CD4-positive, alpha-beta T cell treated with Interferon alpha-2 for 1 hour (primary cell): ENCODE measurements at places on chromosomes 2 and 18.

DNA sequence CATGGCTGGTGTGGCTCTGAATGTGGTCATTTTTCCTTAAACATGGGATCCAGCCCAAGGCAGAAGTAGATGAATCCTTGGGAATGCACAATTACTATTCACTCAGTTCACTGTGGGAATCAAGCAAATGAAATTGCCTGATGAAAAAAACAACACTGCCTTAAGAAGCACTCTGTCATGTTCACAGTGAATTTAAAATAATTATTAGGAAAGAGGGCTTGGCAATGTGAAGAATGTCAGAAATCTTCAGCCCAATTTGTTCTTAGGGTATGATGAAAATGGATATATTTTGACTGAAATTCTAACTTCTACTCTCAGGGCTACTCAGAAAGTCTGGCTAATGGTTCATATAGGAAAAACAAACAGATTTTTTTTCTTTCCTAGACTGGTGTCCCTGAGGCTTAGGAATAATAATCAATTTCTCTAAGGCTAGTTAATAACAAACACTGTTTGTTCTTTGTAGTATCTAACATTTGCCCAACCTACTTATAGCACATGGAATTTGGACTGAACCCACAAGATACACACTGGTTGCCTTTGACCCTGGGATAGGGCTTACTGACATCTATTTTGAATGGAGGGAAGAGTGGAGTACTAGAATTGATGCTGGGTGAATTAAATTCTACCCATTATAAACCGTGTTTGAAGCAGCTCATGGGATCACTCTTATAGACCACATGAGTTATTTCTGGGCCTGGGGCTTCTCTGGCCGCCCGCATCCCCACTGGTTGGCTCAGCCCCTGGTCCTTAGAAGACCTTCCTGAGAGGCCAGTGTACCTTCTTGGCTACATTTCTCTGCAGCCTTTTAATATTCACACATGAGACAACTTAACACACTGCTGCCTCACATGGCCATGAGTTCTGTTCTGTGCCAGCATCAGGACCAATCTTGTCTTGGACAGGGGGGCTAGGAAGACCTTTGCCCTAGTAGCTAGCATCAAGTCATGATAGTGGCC is 8.3 kb upstream of the MRPL33 start:
- DNase-seq: no peak

- DNase-seq: no peak
Measured at GRCh38 chr2:27925766-27926472, 35.4 kb downstream of the BABAM2 start.

- no peak for DNase-seq
Measured at GRCh38 chr2:5493256-5493655, 198.9 kb upstream of the SOX11 start.

- DNase-seq: no peak
Measured at GRCh38 chr2:184765112-184765895, 167.0 kb downstream of the ZNF804A start.

- no peak for DNase-seq
Measured at GRCh38 chr2:14182227-14182946, 450.1 kb upstream of the LRATD1 start.

GRCh38 chr2:164920430-164920829 is 34.9 kb downstream of the SLC38A11 start:
- DNase-seq: no peak

- DNase-seq: no peak
Measured at GRCh38 chr2:219707496-219708285, 80.3 kb downstream of the SLC4A3 start.

GRCh38 chr2:7119132-7119835 is 202.1 kb downstream of the RNF144A start:
- DNase-seq: peak; percentile 6

- no peak for DNase-seq
Measured at GRCh38 chr18:21183670-21184069, 58.4 kb upstream of the GREB1L start.

DNA sequence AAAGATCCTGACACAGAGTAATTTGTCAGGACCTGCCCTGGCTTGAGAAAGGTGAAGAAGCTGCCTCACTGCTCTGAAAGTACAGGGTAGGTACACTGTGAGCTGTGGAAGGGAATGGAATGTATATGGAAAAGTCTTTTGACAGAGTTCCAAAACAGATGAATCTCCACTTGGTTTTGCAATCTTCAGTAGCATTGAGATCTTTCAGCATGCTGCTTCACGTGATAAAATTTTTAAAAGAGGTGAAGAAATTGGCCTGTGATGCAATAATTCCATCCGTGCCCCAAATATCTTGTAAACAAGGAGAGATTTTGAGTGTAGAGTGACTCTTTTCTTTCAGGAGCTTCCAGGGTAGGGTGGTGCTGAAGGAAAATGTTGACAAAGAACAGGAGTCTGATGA is 123.1 kb downstream of the OSR1 start:
- DNase-seq: no peak

GRCh38 chr2:188096910-188097309 is 194.8 kb upstream of the GULP1 start:
- DNase-seq: no peak

GRCh38 chr2:188369365-188369764 is 77.7 kb downstream of the GULP1 start:
- no peak for DNase-seq

- no peak for DNase-seq
Measured at GRCh38 chr2:238941262-238941792, 93.4 kb downstream of the TWIST2 start.

DNA sequence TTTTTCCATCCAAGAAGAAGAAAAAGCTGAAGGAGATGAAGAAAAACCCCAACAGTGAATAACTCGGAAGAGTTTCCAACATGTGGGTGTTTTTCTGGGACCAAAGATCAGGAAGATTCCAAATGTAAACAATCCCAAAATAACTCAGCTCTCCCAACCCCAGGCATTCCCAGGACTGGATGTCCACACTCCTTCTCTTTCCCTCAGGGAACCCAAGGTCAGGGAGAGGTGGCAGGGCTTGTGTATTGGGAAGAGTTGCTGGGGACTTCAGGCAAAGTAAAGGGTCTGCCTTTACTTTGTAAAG is 268.0 kb downstream of the DYSF start:
- no peak for DNase-seq

DNA sequence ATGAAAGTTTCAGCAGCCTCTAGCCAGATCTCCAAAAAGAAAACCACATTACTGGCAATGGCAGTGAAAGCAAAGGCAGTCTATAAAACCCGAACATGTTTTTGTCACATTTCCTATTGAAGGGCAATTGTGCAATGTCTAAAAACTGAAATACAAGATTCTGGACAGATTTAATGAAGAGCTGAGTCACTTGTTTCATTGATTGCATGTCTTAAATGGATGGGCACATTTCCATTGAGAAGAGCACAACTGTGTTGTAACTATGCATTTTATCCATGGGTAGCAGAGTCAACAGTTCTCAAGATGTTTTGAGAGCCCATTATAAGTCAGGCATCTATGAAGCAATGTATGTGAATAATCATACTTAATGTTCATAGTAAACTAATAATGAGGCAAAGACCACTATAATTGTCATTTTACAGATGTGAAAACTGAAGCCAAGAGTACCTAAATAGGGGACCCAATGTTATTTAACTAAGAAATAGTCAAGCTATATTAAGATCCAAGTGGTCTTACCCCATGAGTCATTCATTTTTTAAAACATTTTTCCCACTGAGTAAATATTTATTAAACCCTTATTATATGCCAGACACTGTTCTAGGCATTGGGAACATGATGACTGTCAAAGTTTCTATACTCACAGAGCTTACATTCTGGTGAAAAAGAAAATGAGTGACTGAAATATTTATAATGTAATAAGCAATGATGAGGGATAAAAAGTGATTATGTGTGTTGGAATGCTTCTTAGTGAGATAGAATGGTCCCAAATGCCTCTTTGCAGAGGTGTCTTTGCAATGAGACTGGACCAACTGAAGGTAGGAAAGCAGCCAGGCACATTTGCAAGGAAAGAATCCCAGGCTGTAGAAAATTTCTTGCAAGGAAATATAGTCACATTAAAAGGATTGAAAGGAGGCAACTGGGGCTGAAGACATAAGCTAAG is 818.9 kb upstream of the ACVR2A start:
- DNase-seq: no peak

- peak; percentile 53 for DNase-seq
Measured at GRCh38 chr2:190875891-190876290, 4.7 kb upstream of the GLS start.

DNA sequence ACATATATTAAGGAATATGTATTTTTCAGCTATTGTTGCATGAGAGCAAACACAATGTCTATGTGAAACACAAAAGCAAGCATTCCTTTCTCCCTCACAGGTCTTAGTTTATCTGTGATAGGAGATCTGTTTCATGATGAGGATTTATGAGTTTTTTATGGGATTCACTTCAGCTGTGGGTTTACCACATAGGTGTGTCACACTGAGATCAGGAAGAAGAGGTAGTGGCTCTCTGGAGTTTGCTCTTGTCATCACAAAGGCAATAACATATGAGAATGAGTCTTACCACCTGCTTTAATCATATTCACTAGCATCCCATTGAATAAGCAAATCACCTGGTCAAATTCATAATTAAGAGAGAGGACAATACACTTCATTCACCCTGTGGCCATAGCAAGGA is 960.3 kb upstream of the SLC39A10 start:
- no peak for DNase-seq

DNA sequence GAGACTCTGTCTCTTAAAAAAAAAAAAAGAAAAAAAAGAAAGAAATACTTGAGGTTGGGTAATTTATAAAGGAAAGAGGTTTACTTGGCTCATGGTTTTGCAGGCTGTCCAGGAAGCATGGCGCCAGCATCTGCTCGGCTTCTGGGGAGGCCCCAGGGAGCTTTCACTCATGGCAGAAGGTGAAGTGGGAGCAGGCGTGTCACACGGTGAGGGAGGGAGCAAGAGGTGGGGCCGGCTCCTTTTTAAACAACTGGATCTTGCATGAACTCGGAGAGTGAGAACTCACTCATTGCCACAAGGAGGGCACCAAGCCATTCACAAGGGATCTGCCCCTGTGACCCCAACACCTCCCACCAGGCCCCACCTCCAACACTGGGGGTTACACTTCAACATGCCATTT is 30.6 kb downstream of the CYP26B1 start:
- DNase-seq: no peak

GRCh38 chr2:234044157-234044556 is 6.3 kb upstream of the SPP2 start:
- DNase-seq: no peak

DNA sequence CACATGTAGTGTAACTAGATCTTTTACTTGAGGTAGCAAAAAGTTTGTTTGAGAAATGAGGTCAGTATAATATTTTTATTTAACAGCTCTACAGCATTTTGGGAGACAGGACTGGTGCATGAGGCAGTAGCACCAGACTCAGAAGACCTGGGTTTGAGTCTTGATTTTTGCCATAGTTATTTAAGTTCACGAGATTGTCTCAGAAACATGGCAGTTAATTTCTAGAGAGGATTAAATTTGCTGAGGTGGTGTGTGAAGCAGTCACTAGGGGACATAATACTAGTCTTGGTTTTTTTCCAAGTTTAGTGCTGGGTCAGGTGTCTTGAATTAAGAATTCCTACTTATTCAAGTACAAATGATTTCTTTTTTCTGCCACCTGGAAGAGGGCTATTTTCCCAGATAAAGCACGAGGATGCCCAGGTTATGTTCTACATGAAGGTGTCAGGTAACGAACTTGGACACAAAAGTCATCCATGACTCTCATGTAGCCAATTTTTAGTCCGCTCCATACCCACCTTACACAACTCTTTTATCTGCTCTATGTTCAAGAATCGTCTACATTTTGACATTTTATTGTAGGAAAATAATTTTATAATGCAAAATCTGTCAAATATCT is 1.4 kb downstream of the MARCHF7 start:
- DNase-seq: peak; percentile 14

DNA sequence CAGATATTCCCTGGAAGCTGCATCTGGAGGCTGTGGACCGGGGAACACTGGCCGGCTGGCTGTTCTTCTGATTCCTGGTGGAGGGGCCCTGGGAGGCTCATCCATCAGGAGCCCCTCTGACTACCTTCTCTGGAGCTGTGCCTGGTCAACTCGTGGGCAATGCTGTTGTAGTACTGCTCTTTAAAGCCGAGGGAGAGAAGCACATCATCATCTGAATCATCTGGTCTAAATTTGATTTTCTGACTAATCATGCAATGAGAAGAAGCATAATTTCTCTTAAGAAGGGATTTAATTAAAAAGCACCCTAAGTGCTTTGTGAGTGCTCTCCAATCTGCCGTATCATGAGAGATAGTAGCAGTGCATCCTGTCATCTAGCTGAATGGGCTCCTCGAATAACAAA is 229.5 kb downstream of the FHOD3 start:
- no peak for DNase-seq

GRCh38 chr2:155035308-155035707 is 336.8 kb downstream of the KCNJ3 start:
- no peak for DNase-seq

GRCh38 chr2:121664086-121664485 is 14.8 kb upstream of the CLASP1 start:
- DNase-seq: no peak

DNA sequence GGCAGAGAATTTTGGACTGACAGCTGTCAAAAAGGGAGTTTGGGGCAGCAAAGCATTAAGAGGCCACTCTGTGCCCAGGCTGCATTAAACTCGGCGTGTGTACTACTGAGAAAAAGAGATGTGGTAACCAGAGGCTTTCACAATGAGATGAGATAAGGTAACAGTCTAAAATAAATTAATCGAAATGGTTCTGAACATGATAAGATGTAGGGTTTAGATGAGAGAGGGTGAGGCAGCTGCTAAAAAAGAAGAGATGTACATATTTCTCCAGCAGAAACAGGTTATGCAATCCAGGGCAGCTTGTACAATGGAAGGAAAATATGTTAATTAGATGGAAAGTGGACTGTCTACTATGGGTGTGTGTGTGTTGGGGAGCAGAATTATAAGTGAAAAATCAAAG is 39.2 kb upstream of the ACTR3 start:
- DNase-seq: no peak

- DNase-seq: no peak
Measured at GRCh38 chr2:150403457-150403856, 84.0 kb downstream of the RND3 start.

DNA sequence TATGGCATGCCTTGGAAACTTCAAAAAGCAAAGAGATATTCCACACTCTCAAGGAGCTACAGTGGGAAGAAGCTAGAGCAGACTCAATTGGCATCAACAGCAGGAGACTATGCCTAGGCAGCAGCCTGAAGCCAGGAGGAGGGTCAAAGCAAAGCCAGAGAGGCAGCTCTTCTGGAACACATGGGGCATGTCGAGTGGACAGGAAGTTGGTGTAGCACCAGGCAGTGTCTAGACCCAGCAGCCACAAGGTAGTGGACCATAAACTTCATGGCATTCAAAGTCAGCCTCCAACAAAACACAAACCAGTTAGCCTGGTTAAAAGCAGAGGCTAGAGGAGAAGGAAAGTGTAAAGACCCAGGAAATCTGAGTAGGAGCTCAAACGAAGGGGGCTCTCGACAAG is 311.2 kb upstream of the PKDCC start:
- DNase-seq: no peak

DNA sequence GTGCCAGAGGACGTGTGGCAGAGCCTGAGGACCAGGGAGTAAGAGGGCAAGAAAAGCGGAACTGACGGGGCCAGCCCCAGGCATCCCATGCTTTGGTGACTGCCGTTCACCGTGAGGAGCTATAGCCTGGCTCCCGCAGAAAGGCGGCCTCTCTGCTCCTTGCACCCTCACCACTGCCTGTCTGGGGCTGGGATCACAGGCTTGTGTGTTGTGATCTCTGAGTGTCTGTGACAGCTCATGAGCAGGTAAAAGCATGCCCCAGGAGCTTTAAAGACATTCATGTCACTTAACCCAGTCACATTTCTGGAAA is 266.8 kb upstream of the RAB6C start:
- no peak for DNase-seq
